Myometrial cell (primary cell): ENCODE measurements at places on chromosomes 6 and 20. TPM values are rescaled to one million over a fixed set of nuclear protein-coding genes. Genes with fewer than 3 reads are reported as not detected.

The TMEM244 gene
- not detected in 2 replicates for total RNA-seq

The SNX3 gene
- total RNA-seq: 179 and 180 TPM in 2 replicates

The FRMD1 gene
- not detected in 2 replicates for total RNA-seq

The CD109 gene
- 31.4 and 33.5 TPM in 2 replicates for total RNA-seq

The CD164 gene
- 117 and 166 TPM in 2 replicates for total RNA-seq

The MUCL3 gene
- not detected in 2 replicates for total RNA-seq

The KHDC1 gene
- 3.2 and 6.1 TPM in 2 replicates for total RNA-seq

The ALDH8A1 gene
- 1.6 TPM in 1 of 2 replicates, not detected in the other for total RNA-seq
